IMR-90 (cell line): ENCODE measurements at places on chromosomes 4 and X. TPM values are rescaled to one million over a fixed set of nuclear protein-coding genes. Genes with fewer than 3 reads are reported as not detected.
A peak's percentile ranks its signal among the peaks of the same experiment; 100 is the strongest.

GRCh38 chr4:84954982-84955567 is 11.4 kb downstream of the WDFY3 start:
- DNase-seq = no peak

The FAM156A gene
- 7.5 TPM in 2 replicates for total RNA-seq

The ARR3 gene
- not detected in 2 replicates for total RNA-seq

DNA sequence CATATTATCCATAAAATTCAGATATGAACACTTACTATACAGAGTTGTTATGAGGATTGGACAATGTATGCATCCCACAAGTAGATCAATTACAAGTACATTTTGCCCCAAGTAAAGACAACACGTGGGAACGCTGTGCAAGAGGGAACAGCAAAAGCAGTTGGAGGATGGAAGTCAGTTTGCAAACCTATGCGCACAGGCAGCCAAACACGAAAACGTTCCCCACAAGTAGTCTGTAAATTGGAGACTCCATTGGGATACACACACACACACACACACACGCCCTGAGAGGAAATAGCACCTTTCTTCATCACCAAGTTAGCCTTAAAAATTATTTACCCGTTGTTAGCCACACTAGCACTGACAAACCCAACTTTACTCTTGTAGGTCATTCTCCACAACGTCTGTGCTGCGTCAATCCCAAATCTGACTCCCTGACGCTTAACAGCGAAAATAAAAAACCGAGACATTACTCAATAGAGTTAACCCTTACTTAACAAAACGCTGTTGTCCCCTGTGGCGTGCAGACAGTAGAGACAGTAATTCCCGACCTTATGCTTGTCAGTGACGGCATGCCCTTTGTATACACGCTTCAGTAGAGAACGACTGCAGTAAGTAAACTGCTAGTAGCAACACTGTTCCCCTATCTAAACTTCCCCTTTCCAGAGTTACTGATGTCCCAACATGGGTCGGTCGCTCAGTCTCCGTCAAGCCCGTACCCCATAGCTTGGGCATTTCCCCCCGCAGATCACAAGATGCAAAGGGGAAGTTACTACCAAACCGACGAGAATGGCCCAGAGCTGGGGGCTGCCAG is 730 bp downstream of the MANBA start:
- DNase-seq = peak; percentile 68

DNA sequence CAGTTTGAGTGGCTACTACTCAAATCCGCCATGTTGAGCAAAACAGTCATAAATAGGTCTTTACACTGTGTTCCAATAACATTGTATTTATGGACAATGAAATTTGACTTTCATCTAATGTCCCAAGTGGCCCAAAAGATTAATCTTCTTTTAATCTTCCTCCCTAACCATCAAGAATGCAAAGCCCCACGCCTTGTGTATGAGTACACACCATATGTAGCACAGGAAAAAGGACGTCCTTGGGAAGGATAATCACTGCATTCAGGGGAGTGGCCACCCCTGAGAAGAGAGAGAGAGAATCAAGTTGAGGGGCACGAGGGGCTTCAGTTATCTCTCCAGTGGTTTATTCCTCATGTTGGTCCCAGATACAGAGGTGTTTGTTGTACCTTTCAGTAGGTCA is 33.1 kb downstream of the RBM47 start:
- no peak for DNase-seq

The GABRA4 gene
- total RNA-seq = 1.7 and 1.8 TPM in 2 replicates
